T1000 (cell line): ENCODE measurements at places on chromosomes 7 and 10.

DNA sequence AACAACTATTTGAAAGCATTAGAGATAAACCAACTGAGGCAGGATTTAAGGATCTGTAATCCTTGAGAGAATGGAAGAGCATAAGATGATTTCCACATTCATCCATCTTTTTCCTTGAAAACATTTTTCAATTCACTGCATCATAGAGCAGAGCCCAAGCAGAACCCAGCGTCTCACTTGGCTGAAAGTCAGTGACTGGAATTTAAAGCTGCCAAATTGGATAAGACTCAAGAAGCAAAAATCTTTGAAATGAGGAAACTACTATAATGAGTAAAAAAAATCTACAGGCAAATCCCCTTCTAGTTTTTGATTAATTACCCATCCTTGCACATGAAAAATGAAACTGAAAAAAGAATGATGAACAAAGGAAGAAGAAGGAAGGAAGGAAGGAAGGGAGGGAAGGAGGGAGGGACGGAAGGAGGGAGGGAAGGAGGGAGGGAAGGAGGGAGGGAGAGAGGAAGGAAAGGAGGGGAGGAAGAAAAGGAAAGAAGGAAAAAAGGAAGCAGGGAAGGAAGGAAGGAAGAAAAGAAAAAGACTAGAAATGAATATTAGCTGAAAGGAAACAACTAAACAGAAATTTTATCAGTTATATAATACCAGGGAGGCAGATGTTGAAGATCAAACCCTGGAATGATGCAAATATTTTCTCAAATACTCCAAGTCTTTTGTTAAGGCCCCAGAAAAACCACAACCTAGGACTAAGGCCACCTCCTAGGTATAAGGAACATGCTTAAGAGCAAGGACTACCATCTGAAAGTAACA, 336.3 kb upstream of the MAGI2 start:
- DNase-seq: no peak

- no peak for DNase-seq
Measured at GRCh38 chr7:151138153-151138851, 29.2 kb downstream of the GBX1 start.

- DNase-seq: no peak
Measured at GRCh38 chr10:94640562-94640961, 43.0 kb upstream of the CYP2C18 start.

- no peak for DNase-seq
Measured at GRCh38 chr7:7183838-7184463, 1.6 kb downstream of the C1GALT1 start.

GRCh38 chr7:26081638-26082037, 70.4 kb upstream of the NFE2L3 start:
- no peak for DNase-seq

DNA sequence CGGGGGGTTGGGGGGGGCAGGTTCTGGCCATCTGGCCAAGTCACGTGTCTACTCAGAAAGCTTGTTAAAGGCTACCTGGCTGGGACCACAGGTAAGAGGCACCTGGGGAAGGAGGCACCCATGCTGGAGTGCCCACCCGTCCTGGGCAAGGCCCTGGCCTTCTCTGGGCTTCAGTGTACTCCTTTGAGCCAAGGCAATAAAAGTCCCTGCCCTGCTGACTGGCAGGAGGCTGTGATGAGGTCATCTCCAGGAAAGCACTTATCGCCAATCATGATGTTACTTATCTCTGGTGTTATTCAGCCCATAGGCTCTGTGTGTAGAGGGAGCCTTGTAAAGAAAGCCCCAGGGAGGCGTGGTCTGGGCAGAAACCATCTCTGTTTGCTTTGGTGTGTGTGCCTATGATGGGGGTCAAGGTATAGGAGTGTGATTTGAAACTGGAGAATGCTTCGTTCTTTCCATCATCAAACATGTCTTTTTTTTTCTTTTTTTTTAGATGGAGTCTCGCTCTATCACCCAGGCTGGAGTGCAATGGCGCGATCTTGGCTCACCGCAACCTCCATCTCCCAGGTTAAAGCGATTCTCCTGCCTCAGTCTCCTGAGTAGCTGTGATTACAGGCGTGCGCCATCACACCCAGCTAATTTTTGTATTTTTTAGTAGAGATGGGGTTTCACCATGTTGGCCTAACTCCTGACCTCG, 2.5 kb upstream of the CLDN4 start:
- peak; percentile 16 for DNase-seq

DNA sequence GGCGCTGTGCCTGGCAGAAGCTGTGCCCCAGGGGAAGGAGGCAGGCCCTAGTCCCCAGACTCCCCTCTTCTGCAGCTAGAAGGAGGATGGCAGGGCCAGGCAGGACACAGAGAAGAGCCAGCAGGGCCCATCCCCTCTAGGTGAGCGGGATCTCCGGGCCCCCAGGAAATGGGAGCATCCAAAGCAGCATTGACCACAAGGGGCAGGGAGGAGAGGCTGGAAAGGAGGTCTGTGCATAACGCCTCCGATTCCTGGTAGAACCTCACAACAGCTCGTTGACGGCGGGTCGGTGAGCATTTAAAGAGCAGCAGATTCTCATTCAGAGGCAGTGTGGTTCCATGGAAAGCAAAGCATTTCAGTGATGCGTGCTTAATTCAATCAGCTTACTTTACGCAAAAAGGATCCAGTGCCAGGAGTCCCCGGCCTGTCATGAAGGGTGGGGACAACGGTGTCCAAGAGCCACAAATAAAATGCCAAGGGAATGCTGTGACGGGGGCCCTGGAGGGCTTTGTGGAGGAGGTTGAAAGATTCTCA, 41.0 kb downstream of the CLRN3 start:
- no peak for DNase-seq

DNA sequence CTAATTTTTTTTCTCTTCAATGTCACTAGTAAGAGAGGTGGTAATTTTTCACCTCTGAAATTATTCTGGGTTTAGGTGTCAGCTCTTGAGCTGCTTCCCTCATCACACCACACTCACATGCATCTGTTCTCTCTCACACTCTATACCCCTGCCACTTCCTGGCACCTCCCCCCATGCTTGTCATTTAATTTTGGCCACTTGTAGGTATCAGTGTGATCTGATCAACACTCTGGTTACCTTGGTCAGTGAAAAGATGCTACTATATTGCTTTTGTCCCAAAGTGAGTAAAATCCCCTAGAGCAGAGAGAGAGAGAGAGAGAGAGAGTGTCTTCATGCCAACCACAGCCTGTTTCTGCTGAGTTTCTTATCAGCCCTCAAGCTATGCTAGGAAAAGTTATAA, 42.5 kb downstream of the STK17A start:
- no peak for DNase-seq

DNA sequence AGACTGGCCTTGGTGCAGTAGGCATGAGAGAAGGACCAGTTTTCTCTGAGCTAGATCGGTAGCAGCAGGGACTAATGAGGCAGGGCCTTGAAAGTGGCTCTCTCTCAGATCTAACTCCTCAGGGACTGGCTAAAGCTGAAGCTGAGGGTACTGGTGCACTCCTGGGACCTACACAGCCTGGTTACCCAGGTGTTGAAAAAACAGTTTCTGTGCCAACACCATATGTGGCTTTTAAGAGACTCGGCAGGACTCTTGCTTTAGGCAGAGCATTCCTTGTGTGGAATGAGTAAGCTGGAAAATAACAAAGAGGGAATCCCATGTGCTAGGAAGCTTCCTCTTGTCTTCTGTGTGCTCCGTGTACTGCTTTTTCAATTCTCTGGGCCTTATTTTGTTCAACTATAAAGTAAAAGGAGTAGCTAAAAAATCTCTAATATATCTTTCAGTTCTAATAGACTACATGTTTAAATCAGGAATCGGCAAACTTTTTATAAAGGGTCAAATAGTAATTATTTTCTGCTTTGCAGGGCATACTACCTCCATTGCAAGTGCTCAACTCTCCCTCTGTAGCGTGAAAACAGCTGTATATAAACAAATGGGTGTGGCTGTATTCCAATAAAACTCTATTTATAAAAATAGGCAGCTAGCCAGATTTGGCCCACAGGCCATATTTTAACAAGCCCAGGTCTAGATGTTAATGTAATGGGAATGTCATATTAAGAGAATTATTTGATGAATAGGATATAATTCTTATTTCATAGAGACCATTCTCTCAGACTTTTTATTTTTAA, 186.1 kb upstream of the KAT6B start:
- DNase-seq: no peak

DNA sequence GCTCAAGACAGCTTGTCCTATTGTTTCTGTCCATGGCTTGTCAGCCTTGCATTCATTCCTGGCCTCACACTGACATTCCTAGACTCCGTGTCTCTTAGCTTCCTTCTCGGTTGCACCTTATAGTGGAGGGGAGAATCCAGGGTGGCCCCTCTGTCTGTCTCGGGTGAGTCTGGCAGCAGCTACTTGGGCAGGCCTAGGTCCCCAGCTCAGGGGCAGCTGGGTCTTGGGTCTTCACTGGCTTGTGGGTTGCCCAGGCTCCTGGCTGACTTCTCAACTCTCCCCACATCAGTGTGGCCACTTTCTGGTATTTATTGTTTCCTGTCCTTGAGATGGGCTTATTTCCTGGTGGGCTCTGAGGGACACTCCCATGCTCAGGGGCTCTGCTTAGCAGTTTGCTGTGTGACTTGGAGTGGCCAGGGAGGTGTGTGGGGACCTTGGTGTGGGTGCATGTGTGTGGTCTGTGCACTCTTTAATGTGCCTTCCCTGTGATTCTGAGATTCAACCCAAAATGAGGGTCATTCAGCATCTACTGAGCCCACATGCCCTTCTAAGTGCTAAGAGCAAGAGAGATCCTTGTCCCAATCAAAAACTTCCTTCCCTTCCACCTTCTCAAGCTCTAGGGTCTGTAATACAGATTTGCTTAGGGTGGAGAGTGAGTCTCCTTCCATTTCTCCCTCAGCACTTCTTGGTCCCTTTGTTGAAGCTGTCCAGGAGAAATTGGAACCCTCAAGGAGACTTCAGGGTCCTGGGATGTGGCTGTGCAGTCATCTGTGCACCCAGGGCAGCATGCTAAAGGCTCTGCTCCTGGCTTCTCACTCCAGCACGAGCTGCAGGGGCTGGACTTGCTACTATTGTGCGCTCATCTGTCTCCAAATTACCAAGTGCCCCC, 20.1 kb downstream of the UPP1 start:
- DNase-seq: no peak

DNA sequence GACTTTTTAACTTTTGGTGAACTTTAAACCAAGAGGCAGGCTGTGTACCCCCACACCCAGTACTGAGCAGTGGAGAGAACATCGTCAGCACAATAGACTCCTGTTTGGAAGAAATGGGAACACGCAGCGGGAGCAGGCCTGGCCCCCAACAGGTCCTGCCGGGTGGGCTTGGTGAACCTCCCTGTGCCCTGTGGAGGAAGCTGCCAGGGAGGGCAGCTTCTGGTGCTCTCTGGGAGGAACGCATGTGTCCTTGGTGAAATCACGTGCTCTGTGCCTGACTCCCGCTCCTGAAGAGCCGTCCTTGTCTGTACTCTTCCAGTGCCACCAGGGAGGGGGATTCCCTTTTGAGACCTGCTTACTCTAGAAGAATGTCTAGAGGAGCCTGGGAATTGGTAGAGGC, 31.6 kb downstream of the CHAT start:
- no peak for DNase-seq

DNA sequence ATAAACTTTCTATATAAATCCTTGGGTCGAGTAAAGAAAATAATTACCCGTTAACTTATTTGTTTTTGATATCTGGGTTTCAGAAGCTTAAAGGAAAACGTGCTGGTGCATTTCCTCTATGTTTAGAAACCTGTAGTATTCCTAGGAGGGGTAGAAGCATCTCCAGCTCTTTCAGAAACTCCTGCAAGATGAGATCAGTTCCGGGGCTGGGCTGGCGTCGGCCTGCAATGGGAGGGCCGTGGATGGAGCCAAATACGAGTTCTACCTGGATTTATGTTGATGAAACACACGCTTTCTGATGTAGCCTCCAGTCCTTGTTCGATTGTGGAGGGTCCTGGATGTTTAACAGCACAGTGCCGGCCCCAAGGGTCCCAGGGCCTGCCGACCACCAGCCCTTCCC, 35.8 kb upstream of the DIP2C start:
- DNase-seq: no peak

DNA sequence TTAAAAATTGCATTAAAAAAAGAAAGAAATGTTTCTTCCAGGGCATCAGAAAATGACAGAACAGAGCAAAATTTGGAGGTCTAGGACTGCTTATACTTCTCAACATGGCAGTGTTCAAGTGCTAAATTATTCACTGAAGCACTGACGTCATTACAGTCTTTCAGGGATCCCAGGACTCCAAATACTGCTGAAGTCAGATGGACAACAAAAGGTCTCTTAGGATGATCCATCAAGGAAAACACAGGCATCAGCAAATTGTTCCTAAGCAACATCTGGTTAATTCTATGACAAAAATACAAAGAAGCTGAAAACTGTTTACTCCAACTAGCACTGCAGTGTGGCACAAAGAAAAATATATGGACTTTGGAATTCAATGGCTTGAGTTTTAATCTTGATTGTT, 52.1 kb downstream of the PDK4 start:
- no peak for DNase-seq

- no peak for DNase-seq
Measured at GRCh38 chr7:101093906-101094305, 8.6 kb downstream of the TRIM56 start.

- no peak for DNase-seq
Measured at GRCh38 chr7:158957510-158957906, 101.2 kb downstream of the DYNC2I1 start.

DNA sequence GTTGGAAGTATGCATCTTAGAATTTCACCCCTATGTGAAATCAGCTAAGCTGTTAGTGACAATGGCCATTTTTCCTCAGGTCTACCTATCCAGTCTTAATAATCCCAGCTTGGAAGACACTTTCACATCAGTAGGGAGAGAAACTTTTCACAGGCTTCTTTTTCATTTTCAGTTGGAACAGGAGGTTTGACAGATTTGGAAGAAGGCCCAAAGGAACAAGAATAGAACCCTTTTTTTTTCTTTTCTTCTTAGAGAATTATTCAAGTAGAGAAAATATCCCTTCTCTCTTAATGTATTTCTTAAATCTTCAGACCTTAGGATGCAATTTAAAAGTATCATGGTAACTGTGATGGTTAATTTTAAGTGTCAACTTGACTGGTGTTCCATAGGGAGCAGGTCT, 410.5 kb upstream of the C7orf33 start:
- DNase-seq: no peak

DNA sequence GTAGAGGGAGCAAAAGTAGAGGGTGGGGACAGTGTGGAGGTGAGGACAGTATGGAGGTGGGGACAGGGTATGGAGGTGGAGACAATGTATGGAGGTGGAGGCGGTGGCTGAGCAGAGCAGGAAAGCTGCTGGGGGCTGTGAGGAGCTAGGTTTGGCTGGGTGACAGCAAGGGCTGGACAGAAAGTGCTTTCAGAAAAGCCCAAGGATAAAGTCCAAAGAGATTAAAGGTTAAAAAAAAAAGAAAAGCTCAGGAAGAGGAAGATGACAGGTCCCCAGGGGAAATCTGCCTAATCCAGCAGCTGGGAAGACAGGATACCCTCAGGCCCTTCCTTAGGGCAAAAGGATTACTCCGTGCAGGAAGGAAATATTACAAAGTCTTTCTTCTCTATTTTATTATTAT, 32.1 kb upstream of the PFKFB3 start:
- peak; percentile 11 for DNase-seq
